NCI-H187 (cell line): ENCODE measurements at places on chromosomes 12 and 14.

- DNase-seq, result peak; percentile 72
Measured at GRCh38 chr14:60651796-60652673, 2.8 kb upstream of the SIX1 start.

DNA sequence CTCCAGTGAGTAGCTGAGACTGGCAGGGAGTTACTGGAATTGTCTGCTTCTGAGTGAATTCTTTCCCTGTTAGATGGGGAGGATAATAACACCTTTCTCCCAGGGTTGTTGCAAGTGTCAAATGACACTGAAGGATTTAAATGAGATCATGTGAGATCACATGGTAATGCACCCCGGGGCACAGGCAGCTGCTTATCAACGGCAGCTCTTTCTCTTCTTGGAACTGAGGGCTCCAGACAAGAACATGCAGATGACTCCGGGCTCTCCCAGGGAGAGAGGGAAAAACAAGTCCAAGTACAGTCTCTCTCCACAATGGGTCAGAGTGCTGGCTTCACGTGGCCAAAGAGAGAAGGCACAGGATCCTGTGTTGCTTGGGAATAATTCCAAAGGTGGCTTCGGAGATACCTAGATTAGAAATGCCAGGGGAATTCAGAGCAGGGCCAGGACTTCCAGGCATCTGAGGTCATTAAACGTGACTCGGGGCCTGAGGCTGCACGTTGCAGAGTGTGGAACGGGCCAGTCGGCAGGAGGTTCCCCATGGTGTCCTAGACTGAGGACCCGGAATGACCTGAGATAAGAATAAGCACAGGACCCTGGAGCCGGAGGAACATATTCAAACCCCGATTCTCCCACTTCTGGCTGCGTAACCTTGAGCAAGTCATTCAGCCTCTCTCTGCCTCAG lies 109.2 kb downstream of the PRMT8 start:
- no peak for DNase-seq

GRCh38 chr12:128316973-128317526 lies 50.1 kb downstream of the TMEM132C start:
- no peak for DNase-seq

DNA sequence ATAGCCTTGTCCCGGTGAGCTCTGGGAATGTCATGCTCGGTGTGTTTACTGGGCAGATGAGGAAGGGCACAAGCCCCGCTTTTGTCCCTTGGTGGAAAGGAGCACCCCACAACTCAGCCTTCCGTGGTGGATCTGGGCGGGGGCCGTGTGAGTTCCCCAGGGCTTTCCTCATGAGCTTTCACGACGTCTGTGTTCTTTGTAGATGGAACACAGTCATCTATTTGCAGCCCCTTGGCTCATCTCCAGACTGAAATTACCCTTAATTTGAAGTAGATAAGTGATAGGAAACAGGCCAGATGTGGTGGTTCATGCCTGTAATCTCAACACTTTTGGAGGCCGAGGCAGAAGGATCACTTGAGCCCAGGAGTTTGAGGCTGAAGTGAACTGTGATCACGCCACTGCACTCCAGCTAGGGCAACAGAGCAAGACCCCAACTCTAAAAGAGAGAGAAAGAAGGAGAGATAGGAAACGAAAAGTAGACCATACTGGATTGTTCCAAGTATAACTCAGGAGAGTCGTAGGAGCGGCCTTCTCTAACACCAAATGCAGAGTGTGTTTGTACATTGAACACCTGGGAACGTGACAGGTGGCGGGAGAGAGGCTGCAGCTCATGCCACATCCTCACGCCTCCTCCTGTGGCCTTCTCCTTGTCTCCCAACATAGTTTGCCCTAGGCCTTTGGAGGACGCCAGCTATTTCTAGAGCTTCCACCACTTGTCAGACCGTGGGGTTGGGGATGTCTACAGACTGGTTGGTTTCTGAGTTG lies 8.8 kb downstream of the P2RX4 start:
- DNase-seq, result no peak

- no peak for DNase-seq
Measured at GRCh38 chr12:106251631-106252455, 4.0 kb upstream of the CKAP4 start.

DNA sequence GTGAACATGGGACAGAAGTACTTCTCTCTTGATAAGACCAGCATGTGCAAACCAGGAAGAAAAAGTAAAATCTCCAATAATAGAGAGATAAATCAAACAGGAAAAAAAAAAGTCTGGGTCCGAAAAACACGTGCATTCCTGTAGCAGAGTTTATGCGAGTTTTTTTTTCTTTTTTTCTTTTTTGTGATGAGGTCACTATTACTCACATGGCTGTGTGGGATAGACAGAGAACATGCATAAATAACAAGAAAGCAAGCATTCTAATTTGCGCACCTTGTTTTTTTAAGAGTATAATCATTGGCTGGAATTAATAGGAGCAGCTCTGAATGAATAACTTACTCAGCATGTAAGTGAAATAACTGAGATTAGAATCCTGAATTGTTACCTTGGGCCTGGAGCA lies 91.9 kb upstream of the CPM start:
- no peak for DNase-seq

GRCh38 chr12:46483572-46484395 lies 111.2 kb upstream of the SLC38A2 start:
- DNase-seq, result no peak

GRCh38 chr12:2649201-2650030 lies 145.4 kb upstream of the FKBP4 start:
- no peak for DNase-seq

GRCh38 chr14:35890308-35890707 lies 64.2 kb downstream of the BRMS1L start:
- DNase-seq, result no peak

GRCh38 chr14:100421756-100422470 lies 98.8 kb downstream of the SLC25A47 start:
- DNase-seq, result no peak

GRCh38 chr14:69879175-69880043 lies at the start of gene SMOC1:
SMOC1 (plus strand) TSS chr14:69879416; CDS start chr14:69879679, 263 bp downstream.
- no peak for DNase-seq

- DNase-seq, result no peak
Measured at GRCh38 chr14:91143862-91144261, 30.0 kb downstream of the DGLUCY start.

DNA sequence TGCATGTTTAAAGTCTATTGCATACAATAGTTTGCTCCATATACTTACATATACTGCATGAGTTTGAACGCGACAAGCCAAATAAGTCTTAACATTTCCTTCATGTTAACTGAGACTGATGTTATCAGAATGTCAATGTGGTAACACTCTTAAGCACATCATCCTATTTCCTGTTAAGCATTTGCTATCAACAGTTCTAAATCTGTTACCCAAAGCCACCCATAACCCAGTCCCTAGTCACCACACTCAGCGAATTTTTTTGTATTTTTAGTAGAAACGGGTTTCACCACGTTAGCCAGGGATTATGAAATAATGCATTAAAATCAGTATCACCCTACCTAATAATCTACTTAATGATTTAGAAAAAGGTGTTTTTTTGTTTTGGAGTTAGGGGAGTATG lies 39.4 kb downstream of the HNRNPC start:
- no peak for DNase-seq

GRCh38 chr12:47939009-47939601 lies 24.3 kb upstream of the TMEM106C start:
- no peak for DNase-seq

- DNase-seq, result no peak
Measured at GRCh38 chr14:61153431-61153830, 127.7 kb downstream of the TMEM30B start.

DNA sequence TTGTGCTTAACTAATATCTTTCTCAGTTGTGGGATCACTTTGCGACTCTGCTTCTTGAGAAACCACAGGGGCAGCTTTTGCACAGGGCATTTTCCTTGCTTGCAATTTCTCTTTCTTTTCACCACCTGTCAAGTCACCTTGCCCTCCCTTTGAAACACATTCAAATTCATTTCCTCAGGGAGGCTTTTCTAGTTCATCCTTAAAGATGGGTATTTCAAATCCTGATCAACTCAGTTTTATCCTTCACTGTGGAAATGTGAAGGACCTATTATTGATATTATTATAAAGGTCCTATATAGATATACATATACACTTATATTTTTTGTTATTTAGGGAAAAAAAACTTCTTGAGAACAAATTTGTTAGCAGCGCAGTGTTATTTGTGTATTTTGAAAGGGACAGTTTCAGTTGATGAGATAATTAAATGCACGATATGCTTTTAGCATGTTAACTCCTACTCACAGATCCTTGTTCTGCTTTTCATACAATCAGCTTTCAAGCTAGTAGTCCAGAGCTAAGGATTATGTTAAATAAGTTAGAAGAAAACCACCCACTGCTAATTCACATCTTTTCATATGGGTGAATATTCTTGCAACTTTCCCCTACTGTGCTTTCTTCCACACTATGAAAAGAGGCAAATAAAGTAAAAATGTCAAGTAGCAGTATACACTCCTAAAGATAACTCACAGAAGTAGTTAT lies 501.4 kb upstream of the RGS6 start:
- no peak for DNase-seq
